ENCODE measurements at places on chromosomes 6 and 20.
A peak's percentile ranks its signal among the peaks of the same experiment; 100 is the strongest.

GRCh38 chr6:163626073-163626867 lies 211.8 kb downstream of the QKI start:
- DNase-seq: no peak

DNA sequence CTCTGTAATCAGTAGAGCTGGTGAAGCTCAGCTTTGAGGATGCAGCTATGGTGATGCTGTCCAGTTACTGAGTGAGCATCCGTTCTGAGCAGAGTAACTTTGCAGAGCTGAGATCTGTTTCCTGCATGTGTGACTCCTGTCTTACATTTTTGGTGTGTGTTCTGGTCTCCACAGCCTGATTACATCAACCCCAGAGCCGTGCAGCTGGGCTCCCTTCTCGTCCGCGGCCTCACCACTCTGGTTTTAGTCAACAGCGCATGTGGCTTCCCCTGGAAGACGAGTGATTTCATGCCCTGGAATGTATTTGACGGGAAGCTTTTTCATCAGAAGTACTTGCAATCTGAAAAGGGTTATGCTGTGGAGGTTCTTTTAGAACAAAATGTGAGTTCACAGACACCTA lies 81.6 kb downstream of the FAM120B start:
- no peak for DNase-seq

DNA sequence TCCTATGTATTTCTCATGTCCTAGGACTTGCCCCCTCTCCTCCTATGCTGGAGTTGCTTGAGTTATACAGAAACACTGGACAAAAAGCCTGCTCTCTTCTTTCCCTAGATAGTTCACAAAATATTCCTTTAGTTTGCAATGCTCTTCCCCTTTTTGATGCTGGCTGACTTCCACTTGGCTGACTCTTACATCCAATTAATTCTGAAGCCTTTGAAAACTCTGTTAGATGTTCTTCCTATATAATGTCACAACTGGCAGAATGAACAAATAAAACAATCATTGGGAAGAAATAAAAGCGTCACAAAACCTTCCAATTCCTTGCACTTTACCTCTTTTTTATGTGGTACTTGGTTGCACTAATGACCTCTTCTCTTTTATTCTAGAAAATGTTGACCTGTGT lies 253.8 kb upstream of the CITED2 start:
- DNase-seq: peak; percentile 31

DNA sequence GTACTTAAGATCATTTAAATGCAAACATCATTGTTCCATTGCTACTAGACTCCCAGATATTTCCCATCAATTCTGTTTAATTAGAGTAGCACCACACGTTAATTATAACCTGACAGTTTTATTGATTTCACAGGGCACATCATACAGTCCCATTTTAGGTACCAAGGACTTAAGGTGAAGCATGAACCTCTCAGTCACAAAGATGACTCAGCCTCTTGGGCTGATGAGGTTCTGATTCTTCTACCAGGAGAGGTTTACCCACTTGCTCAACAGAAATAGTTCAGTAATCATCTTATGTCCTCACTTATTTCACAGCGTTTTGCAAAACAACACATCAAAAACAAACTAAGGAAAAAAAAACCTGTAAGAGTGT lies 98.5 kb downstream of the HIVEP2 start:
- no peak for DNase-seq

DNA sequence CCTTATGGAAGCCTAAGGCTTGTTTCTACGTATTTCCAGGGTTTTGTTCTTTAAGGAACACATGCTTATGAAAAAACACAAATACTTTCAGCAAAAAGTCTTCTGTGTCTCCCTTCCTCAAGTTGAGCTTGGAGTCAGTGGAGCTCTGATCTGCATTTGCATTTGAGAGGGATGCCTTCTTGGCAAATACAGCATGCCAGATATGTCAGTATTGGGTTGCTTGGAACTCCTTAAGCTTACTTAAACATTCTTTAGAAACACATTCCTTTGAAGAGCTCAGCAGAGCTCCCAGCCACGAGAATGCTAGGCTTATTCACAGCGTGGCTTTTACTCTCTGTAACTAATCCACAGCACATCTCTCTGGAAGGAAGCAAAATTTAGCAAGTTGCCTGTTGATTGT lies 68.3 kb downstream of the ANKRD6 start:
- DNase-seq: no peak

GRCh38 chr20:18176318-18176785 lies 38.7 kb downstream of the KAT14 start:
- DNase-seq: no peak

All from AML-193 (cell line).